Muscle of arm (tissue), 14 donors: ENCODE measurements at places on chromosomes 3 and 15. TPM values are rescaled to one million over a fixed set of nuclear protein-coding genes. Genes with fewer than 3 reads are reported as not detected.
A peak's percentile ranks its signal among the peaks of the same experiment; 100 is the strongest.

- DNase-seq, result no peak
Measured at GRCh38 chr15:43538091-43538490, 20.7 kb downstream of the MAP1A start.

DNA sequence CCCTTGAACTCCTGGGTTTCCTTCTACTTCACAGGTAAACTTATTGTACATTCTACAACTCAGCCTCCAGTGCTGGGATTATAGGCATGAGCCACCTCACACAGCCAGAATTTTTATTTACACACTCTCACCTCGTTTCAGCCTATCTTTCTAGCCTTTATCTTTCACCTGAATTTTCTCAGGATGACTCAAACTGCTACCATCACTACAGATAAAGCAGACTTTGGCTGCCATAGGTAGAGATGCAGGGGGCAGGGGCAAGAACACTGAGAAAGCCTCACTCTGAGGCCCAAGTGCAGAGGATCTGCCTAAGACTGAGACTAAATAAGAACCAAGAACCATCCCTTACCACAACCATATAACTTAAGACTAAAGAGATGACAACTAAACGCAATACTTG is 59.0 kb downstream of the ETFA start:
- DNase-seq, result no peak

- no peak for DNase-seq
Measured at GRCh38 chr3:157428853-157429252, 7.8 kb upstream of the PTX3 start.

- DNase-seq, result no peak
Measured at GRCh38 chr3:190537146-190537545, 23.3 kb downstream of the IL1RAP start.

GRCh38 chr3:124887177-124887931 is at the start of gene ITGB5:
TSS of gene ITGB5 (minus strand) at chr3:124887365. CDS start at chr3:124887000, 365 bp downstream.
- peak; percentile 53 for DNase-seq

- no peak for DNase-seq
Measured at GRCh38 chr3:58101499-58102389, 93.5 kb downstream of the FLNB start.

DNA sequence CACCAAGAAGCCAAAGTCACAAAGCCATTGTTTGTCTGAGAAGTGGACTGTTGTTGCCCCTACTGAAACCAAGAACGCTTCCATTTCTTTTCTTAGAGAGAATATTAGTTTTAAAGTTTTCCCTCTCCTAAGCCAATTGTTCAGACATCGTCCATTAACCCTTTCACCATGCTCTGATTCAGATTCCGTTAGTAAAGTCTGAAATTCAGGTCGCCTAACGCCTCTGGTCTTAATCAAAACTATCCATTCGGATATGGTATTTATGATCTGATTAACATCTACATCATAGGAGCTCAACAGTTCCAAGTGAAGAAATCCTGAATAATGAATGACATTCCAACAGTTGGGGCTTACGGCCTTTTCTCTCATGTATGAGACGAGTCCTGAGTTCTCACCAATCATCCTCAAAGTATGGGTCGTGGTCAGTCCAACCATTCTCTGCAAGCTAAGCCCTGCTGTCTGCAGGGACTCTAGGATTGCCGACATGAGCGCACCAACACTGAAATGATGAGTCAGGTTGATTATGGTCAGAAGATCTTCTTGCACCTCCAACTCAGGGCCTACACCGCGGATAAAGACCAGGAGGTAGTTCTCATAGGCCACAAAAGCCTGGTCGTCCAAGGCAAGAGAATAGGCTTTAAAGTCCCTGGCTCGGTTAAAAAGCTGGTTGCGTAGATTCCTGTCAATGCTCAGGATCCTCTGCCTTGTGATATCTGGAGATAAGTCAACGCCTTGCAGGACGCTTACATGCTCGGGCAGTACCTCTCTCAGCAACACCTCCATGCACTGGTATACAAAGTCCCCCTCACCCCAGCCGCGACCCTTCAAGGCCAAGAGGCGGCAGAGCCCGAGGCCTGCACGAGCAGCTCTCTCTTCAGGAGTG is 767 bp downstream of the EPM2AIP1 start:
- DNase-seq, result no peak

- DNase-seq, result no peak
Measured at GRCh38 chr15:92078270-92078669, 224.8 kb downstream of the SLCO3A1 start.

- no peak for DNase-seq
Measured at GRCh38 chr3:152438181-152438580, 169.5 kb downstream of the MBNL1 start.

- peak; percentile 83 for DNase-seq
Measured at GRCh38 chr3:62188681-62189375, 184.5 kb downstream of the FEZF2 start.

DNA sequence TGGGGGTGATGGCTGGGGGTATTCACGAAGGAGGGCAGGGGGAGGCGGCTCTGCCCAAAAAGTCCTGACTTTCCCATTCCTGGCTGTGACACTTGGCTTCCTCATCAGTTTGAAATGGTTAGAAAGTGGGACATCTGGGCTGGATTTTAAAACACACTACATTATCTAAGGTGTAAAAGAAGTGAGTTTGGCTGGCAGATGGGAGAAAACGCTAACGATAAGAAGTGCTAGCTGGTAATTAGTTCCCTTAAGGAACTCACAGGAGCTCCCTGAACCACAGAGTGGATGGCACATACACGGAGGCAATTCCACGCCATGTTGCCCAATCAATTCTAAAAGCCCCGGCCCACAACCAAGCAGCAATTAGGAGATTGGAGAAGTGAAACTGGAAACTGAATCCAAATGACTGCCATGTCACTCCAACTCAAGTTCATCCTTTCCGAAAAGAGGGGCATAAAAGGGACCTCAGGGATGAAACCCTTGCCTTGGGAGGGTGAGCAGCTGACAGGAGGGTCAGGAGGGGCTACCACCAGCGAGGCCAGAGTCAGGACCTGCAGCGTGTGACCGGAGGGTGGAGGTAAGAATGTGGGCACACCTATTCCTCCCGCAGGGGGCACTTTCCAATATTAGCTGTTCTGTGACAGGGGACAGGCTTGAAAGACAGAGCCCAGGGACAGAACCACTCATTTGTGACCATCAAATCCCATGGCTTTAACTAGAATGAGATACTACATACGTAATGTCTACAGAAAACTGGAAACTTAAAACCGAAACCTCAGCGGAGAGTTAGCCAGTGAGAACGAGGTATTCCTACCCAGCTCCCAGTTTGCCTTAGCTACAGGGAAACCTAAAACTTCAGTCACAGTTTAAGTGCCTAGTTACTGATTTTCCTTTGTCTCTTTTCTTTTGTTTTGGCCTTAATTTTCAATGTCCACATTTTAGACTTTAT is 95.3 kb upstream of the OXTR start:
- DNase-seq, result no peak

- no peak for DNase-seq
Measured at GRCh38 chr3:160616311-160616710, 50.9 kb upstream of the KPNA4 start.

DNA sequence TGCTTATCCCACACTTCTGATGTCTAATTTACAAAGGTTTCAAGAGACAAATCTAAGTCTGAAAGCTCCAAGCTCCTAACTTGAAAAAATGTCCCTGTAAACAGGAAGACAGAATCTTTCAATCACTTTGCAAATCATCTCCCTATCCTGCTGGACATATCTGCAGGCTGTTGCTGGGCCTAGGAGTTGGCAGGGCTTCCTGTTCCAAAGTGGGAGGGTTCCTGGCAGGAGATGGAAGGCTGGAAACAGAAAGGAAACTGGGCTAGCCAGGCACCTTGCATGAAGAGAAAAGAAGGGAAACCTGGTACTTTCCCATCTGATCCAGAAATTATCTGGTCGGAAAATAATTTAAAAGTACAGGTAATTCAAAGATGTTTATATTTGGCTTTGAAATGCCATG is 227.3 kb upstream of the IL12A start:
- no peak for DNase-seq

GRCh38 chr15:69360642-69361041 is 53.5 kb upstream of the KIF23 start:
- no peak for DNase-seq

DNA sequence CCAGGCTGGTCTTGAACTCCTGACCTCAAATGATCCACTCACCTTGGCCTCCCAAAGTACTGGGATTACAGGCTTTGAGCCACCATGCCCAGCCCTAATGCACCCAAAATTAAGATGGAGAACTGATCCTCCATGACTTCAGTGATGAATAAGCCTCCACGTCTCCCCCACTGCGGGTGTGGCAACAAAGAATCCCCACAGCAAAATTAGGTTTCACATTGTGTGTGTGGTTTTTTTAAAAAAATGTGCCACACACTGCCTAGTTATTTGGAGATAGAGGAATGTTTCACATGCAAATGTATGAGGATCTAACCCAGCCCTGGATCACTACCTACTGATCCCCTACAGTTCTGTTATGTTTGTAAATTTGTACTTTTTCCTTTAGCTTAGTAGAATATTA is 17.3 kb downstream of the HDAC11 start:
- DNase-seq, result no peak

DNA sequence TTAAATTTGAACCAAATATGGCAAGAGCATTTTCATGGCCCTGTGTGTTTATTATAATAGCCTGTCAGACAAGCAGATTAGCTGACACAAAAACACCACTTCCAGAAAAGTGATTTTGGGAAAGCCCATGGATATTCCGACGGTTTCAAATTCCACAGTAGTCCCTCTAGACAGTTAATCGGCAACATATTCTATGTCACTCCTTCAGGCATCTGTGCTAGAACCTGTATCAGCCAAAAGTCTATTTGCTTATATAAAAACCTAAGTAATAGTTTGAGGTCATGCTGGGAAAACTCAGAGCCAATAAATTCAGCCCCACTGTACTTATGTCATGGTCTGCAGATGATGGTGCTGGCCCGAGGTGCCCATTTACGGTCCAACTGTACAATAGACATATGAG is 110.2 kb upstream of the ARHGEF26 start:
- DNase-seq, result peak; percentile 46

DNA sequence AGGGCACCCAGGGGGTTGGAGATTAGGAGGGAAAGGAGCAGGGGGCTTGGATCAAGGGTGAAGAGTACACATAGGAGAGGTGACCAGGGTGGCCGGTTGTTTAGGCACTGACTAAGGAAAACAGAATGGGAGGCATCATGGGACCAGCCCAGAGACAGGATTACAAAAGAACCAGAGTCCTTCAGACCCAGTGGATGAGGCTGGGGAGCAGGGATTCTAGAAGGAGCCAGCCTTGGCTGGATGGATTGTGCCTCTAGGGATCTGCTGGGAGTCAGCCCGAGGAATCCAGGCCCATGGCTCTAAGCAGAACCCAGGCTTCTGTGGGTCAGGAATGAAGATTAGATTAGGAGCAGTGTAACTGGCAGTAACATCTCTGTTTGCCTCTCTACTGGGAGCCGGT is 98.6 kb downstream of the ARNT2 start:
- DNase-seq, result no peak

DNA sequence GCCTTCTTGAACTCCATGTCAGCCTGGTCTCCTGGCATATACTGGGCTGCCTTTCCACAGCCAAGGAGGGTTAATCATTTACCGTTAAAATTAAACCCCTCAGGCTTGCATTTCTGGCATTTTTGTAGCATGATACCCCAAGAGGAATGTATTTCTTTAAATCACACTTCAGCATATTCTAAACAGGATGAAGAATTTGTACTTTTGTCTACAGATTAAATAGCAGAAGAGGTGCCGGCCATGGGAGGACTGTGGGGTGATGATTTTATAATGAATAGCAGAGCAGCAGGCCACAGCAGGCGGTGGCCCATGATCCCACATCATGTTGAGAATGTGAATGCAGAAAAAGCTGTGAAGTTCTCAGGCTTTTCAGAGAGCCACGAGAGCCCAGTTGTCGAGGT is 90.2 kb downstream of the ARNT2 start:
- no peak for DNase-seq

GRCh38 chr3:106030627-106030963 is 161.8 kb upstream of the CBLB start:
- DNase-seq, result no peak

DNA sequence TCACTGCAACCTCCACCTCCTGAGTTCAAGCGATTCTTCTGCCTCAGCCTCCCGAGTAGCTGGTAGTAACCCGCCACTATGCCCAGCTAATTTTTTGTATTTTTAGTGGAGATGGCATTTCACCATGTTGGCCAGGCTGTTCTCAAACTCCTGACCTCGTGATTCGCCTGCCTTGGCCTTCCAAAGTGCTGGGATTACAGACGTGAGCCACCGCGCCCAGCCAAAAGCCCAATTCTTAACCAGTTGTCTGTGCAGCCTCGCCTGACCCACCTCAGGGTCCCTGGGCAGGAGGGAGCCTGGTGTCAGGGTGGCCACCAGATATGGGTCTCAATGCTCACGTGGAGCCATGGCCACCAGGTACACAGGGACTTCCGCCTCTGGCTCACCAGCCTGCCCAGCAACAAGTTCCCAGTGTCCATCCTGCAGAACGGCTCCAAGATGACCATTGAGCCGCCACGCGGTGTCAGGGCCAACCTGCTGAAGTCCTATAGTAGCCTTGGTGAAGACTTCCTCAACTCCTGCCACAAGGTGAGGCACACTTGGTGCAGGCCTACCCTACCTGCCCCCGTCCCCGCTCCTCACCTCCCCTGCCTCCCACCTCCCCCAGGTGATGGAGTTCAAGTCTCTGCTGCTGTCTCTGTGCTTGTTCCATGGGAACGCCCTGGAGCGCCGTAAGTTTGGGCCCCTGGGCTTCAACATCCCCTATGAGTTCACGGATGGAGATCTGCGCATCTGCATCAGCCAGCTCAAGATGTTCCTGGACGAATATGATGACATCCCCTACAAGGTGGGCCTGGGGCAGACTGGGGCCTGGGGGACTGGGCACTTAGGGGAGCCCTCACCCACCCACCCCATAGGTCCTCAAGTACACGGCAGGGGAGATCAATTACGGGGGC is 48.6 kb downstream of the SEMA3G start:
- DNase-seq, result no peak

- no peak for DNase-seq
Measured at GRCh38 chr3:158086361-158086760, 19.9 kb downstream of the SHOX2 start.

GRCh38 chr3:29936766-29937165 is 655.9 kb downstream of the RBMS3 start:
- DNase-seq, result no peak

GRCh38 chr3:24361623-24362022 is 133.0 kb downstream of the THRB start:
- no peak for DNase-seq

DNA sequence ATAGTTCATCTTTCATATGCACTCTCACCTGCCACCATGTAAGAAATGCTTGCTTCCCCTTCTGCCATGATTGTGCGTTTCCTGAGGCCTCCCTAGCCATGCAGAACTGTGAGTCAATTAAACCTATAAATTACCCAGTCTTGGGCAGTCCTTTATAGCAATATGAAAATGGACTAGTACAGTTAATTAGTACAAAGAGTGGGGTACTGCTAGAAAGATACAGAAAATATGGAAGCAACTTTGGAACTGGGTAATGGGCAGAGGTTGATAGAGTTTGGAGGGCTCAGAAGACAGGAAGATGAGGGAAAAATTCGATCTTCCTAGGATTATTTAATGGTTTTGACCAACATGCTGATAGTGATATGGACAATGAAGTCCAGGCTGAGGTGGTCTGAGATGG is 246.9 kb downstream of the CGGBP1 start:
- no peak for DNase-seq

The DUOXA2 gene
- 1.2 TPM for polyA plus RNA-seq

The PRSS50 gene
- polyA plus RNA-seq, result not detected

The PEX5L gene
- 0.38 TPM for polyA plus RNA-seq

The GNAT1 gene
- polyA plus RNA-seq, result not detected

The CACNA2D3 gene
- polyA plus RNA-seq, result 2.7 TPM

The NOX5 gene
- 0.19 TPM for polyA plus RNA-seq

The UROC1 gene
- polyA plus RNA-seq, result not detected

The DNAJC19 gene
- 35.1 TPM for polyA plus RNA-seq

The LYZL4 gene
- polyA plus RNA-seq, result not detected
